ENCODE measurements at places on chromosomes 2 and 18.
A peak's percentile ranks its signal among the peaks of the same experiment; 100 is the strongest.

DNA sequence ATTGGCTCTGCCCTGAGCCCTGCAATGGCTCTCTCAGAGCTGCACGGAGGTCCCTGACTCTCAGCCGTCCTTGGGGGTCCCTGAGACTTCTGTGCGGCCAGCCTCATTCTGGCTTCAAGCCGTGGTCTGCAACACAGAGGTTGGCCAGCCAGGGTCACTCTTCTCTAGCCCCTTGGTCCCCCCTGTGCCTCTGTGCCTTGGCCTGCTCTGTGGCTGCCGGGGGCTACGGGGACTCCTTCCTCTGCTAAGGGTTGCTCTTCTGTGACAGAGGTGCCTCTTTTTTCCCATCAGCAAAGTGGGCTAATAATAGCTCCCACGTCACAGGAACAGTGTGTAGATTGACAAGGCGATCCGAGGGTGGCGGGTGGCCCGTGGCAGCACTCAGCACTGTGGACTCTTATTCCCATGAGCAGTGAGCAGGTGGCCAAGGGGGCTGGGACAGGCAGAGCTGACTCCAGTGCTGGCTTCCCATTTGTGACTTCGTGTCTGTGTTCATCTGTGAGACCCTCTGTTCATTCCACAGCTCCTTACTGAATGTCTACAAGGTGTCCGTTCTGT, 19.4 kb downstream of the INHBB start:
- no peak for DNase-seq

GRCh38 chr2:236334122-236334876, 70.1 kb upstream of the ASB18 start:
- DNase-seq, result no peak

- DNase-seq, result no peak
Measured at GRCh38 chr2:68214381-68214780, 38.0 kb downstream of the PPP3R1 start.

DNA sequence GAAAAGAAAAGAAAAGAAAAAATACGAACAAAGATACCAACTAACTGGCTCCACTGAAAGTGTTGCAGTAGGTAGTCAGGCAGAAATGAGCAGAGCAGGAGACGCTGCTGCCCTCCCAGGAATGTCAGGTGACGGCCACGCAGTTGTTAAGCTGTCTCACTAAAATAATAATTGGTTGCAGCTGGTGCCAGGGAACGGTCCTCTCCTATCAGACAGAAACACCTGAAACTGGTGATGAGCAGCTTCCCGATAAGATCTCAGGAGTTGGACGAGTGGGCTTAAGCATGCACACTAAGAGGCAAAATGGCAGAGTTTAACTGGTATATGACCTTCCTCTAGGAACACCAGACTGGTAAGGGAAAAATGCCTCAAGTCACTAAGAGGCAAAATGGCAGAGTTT, 611.1 kb downstream of the ZEB2 start:
- DNase-seq, result no peak

- no peak for DNase-seq
Measured at GRCh38 chr2:237393523-237393922, 20.4 kb downstream of the COL6A3 start.

DNA sequence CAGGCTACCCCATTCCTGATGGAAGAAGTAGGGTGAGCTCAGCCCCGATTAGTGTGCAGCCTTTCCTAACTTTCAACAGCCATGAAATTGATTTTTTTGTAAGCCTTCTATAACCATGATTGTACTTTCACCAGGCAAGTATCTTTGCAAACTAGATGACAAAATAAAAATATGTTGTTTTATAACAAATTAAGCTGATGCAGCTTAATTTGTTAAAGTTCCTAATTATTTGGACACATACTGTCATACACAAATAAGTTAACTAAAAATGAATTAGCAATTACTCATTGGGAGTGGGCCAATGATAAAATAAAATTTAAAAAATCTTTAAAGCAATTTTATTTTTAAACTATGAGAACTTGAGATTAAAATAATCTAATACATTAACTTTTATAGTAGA, 113.1 kb upstream of the FANCL start:
- DNase-seq, result no peak

DNA sequence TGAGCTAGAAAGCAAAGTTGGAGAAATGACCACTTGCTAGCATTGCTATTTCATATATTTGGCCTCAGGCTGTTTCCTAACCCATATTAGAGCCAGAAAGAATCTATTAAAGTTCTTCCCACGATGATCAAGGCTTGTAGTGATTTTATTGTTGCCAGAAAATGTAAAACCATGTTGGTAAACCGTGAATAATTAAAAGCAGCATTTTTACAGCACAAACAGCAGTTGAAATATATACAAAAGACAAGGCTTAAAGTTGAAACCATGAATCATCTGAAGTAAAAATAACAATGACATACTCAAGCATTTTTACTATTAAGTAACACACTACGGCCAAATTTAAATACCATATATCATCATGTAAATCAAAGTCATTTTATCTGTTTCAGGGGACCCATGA, 27.7 kb upstream of the DSC3 start:
- no peak for DNase-seq

GRCh38 chr2:54710216-54710615, 13.2 kb upstream of the EML6 start:
- DNase-seq, result no peak

DNA sequence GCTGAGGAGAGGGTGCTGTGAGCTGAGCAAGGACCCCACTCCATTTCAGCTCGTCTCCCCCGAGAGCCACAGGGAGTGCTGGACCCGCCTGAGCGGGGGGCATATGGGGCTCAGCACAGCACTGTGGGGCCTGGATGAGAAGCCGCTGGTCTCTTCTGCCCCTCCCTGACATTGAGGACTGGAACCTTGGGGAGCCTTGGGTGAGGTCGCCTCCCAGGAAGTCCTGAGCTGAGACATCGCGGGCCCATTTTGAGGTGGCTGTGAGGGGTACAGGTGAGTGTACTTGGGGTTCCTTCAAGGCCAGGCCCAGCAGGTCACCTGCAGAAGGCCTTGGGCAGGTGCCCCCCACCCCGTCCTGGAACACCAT, 3.1 kb upstream of the AQP12A start:
- no peak for DNase-seq

- no peak for DNase-seq
Measured at GRCh38 chr18:24200494-24201290, 61.8 kb downstream of the CABYR start.

DNA sequence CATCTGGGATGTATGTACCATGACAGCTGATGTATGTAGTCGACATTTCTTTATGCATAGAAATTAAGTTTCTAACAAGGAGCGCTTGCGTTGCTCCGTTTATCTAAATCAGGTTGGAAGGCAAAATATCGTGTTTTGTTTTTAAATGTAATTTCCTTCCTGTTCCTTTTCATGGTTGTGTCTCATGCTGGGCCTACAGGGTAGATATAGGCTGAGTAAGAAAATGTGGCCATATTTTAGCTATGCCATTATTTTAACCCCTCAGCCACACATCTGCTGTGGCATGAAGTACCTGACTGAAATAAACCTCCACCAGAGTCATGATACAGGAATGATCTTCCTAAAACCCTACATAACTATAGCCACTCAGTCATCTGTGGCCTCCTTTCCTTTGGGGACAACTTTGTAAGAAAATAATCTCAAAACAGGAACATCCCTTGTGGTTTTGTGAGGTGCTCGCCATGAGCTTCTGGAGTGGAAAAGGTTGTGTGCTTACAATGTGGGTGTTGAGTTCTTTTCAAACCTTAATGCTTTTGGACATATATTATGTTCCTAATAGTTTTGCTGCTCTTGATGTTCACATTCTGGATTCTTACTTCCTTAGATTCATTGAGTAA, 214.3 kb downstream of the FAM210A start:
- no peak for DNase-seq

- DNase-seq, result no peak
Measured at GRCh38 chr2:235027558-235028214, 75.9 kb downstream of the SH3BP4 start.

DNA sequence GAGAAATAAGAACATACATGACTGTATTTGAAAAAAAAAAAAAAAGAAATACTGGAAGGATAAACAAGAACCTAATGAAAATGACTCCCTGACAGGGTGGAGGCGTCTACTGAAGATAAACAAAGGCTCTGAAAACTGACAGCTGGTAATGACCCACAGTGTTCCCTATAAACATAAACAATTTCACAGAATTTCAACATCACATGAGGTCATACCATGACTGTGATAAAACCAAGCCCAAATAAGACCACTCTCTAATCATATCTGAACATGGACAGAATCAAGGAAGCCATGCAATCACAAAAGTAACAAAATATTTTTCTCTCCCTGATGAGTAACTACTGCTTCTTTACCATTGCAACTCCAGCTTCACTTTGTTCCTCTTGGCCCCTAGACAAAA, 159.3 kb downstream of the FAM124B start:
- DNase-seq, result no peak

DNA sequence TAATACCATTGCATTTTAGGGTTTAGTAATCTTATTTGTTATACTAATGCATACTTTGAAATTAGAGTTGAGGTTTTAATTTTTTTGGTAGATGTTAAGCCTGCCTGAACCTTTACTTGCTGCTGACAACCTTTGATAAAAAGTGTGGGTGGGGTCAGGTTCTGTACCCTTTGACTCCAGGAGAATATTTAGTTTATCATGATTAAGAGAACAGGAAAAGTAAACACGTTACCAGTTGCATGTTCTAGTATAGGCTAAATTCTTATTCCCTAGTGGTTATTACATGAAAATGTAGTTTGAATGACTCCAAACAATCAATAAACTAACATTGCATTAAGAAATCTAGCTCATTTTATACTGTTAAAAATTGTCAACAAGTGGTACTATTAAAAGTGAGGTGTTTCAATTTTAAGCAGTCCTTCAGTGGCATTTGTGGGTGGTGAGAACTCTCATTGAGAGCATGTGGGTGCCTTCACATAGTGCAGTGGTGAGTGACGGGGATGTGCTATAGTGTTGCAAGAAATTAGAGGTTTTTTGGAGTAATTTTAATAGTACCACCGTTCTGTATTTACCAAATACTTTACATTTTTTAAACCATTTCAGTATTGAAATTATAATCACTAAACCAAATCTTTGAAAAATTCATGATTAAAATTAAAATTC, 29.9 kb downstream of the PHLPP1 start:
- no peak for DNase-seq

DNA sequence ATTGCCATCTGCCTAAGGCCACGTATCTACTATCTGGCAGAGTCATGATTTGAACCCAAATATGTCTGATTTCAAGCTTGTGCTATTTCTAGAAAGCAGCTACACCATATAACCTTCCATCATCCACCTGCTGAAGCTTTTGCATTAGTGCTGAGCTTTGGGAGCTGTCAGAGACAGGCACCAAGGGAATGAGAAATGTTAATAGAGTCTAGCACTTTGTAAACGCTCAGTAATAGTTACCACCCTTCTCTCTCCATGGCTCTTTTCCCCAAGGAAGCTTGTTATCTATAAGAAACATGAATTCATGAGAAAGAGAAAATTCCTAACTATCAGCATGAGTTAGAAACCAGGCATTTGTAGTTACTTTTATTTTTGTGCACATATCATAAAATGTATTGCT, 151.5 kb downstream of the CPS1 start:
- no peak for DNase-seq

GRCh38 chr2:195912079-195912478, 156.6 kb downstream of the DNAH7 start:
- no peak for DNase-seq

DNA sequence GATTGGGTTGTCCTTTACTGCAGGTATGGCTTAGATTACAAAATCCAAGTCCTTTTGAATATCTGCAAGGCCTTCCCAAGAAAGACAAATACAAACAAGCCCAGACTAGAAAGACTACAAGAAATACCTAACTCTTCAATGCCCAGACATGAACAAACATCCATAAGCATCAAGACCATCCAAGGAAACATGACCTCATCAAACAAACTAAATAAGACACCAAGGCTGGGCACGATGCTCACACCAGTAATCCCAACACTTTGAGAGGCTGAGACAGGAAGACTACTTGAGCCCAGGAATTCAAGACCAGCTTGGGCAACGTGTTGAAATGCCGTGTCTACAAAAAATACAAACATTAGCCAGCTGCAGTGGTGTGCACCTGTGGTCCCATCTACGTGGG, 31.7 kb downstream of the MAP4K3 start:
- no peak for DNase-seq

DNA sequence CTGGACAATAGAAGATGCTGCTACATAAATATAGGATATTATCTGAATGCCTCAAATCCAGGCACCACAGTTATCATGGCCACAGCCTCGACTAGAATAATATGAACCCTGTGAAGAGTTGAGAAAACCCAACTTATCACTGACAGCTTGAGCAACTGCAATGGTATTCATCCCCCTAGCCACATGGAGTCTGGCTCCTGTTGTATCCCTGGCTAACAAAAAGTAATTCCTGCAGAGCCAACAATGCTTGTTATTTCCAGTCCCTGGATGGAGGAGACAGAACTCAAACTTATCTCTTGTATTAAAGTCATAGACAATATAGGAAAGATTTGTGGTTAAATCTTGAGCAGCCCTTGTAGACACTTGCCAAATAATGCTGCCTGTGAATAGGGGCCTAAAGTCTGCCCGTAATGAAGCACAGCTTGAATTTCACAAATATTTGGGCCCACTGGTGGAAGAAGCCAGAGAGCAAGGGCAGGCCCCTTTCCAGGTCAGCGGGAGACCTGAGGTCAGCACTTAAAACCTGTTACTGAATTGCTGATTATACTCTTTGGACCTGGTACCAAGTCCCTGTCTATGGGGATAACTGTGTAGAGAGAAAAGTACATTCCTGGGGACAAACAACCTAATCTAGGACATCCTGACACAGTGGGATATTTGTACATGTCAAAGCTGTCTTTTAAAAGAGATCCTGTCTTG, 28.4 kb upstream of the SUCLG1 start:
- no peak for DNase-seq

DNA sequence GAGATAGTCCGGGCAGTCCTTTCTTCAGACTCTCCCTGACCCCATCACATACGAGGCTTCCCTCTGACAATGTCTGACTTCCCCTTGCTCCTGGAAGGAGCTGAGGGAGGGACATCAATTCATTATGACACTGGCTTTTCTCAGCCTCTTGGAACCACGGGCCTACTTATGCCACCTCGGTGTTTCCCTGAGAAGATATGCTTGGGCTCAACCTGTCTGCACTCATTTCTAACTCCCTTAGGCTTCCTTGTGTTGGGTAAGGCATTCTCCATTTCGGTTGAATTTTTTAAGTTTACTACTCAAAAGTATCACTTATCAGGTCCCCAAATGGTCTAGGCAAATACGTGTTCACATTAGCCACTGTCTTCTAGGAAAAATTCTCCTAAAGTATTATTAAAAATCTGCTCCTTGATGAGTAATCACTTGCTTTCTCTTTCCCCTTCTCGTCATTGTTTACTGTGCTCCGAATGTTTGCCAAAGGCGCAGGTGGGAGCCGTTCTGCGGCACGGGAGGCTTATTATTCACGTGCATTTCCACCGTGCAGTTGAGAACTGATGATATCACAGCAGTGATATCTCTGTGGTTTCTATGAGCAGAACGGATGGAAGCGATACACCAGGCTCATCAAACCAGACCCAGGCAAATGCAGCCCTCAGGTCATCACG, 33.1 kb downstream of the ARL4C start:
- DNase-seq, result peak; percentile 80
